NCI-H69 (cell line): ENCODE measurements at places on chromosomes 1 and 21.

- peak; percentile 70 for DNase-seq
These were observed 372.3 kb downstream of the TTLL7 start for GRCh38 chr1:83626603-83627002.

- DNase-seq = peak; percentile 73
These were observed 28.1 kb downstream of the AHDC1 start for GRCh38 chr1:27575840-27576331.

GRCh38 chr1:61141288-61142042 is 59.1 kb downstream of the NFIA start:
- DNase-seq = peak; percentile 94

DNA sequence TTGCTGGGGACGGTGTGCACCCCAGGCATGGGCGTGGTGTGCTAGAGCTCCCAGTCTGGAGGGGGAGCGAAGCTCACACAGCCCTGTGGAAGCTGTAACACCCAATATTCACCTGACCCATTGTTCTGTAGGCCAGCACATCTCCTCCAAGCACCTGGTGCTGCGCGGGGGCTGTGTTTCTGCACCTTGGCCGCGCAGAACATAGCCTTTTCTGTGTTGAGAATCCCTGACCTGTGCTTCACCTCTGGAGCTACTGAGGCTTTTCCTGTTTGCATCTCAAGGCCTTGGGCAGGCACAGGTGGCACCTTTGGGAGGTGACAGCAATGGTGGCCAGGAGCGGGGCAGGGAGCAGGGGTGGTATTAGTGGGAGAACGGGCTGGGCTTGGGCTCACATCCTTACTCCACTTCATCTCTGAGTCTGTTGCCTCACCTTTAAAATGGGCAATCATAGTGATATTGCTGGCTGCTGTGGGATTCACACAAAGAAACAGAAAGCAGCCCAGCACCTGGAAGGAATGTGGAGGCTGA is 343.9 kb upstream of the AJAP1 start:
- DNase-seq = no peak

- no peak for DNase-seq
These were observed 69.3 kb downstream of the MAN1A2 start for GRCh38 chr1:117436513-117436912.

DNA sequence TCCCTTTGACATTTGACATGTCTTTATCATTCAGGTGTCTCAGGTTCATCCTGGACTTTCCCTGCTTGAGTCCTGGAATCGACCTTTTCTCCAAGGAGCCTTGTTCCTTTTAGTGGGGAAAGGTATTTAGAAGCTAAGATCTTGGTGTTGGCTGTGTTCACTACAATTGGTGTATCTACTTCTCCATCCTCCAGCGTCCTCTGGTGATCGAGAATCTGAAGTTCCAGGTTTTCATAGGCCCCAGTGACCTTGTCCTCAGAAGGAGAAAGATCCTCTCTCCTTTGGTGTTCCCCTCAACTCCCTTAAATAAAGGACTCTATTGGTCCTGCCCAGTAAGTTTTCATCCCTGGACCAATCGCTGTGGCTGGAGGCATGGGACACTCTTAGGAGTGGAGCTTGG is 22.1 kb downstream of the MROH7 start:
- no peak for DNase-seq

DNA sequence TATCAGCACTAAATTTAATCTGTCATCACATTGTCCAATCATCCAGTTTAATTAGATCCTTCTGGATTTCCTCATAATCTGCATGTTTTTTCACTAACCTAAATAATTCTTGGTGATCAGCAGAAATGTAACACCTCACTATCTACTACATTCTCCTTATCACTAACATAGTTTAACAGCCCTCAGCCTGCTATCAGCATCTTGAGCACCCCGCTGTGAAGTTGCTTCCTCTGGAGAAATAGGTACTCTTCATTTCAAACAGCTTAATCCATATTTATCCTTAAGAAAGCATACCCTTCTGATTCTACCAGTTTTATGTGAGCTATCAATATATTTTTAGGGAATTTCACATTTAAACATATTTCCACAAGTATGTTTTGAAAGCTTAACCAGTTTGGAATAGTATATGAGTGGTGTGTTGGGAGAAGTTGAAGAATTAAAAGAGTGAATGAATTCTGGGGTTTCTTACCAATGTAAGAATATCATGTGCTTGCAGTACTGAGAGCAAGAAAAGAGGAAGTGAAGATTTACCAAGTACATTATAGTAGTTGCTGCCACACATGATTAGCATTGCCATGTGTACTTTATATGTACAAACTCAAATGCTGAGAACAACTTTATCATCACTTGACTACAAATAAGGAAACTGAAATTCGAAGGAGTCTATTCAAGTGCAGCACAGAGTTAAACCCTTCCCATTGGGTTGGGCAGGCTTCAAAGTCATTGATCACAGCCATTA is 771.1 kb upstream of the ADGRL4 start:
- no peak for DNase-seq
